ENCODE measurements at places on chromosomes 7 and 10. TPM values are rescaled to one million over a fixed set of nuclear protein-coding genes. Genes with fewer than 3 reads are reported as not detected.

MMD2 gene
- not detected for total RNA-seq

GRCh38 chr10:132345345-132345744 is 13.4 kb downstream of the LRRC27 start:
- no peak for DNase-seq

DNA sequence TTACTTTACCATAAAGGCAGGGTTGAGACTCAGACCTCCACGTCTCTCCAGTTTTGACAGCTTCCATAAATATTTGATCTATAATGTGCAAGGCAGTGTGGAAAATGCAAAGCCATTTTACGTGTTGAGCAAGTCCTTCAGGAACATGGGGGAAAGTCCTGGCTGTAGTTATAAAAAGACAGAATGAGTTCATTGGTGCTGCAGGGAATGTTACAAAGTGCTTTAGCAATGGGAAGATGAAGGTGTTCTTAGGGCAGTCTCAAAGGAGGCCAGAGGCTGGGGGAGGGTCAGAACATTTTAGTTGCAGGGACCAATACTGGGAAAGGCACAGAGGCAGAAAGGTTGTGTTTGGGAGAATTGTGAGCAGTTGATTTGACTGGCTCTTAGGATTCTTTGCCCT is 27.9 kb downstream of the CNNM2 start:
- DNase-seq = no peak

GRCh38 chr10:48576501-48576900 is 28.4 kb downstream of the ARHGAP22 start:
- DNase-seq = no peak

Data from ureter (tissue), 1 donor.